ENCODE measurements at places on chromosomes 4 and X.

- DNase-seq: no peak
Measured at GRCh38 chr4:110188113-110188512, 10.3 kb downstream of the ELOVL6 start.

GRCh38 chr4:93103042-93103441, 725.5 kb upstream of the ATOH1 start:
- no peak for DNase-seq

GRCh38 chr4:15912961-15913630, 25.4 kb downstream of the FGFBP1 start:
- no peak for DNase-seq

DNA sequence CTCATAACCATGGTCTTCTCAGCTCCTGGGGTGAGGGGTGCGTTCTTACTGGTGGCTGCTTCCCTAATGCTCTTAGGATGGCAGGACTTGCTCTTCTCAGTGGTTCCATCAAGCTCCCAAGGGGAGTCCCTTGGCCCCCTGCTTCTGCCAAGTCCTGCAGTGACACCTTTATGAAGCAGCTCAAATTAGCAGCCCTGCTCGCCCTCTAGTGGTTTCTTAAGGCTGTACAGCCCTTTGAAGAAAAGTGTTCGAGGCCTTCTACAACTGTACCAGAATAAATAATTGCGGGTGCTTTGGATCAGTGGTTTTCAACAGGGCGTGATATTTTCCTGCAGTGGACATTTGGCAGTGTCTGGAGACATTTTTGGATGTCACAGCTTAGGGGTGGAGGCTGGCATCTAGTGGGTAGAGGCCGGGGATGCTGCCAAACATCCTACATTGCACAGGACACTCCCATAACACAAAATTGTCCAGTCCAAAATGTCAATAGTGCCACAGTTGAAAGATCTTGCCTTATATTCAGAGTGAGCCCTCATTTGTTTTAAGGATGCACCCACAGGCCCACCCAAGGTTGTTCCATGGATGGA, 204.7 kb upstream of the S100G start:
- peak; percentile 1 for DNase-seq

GRCh38 chr4:18566970-18567799, 545.6 kb upstream of the LCORL start:
- no peak for DNase-seq

DNA sequence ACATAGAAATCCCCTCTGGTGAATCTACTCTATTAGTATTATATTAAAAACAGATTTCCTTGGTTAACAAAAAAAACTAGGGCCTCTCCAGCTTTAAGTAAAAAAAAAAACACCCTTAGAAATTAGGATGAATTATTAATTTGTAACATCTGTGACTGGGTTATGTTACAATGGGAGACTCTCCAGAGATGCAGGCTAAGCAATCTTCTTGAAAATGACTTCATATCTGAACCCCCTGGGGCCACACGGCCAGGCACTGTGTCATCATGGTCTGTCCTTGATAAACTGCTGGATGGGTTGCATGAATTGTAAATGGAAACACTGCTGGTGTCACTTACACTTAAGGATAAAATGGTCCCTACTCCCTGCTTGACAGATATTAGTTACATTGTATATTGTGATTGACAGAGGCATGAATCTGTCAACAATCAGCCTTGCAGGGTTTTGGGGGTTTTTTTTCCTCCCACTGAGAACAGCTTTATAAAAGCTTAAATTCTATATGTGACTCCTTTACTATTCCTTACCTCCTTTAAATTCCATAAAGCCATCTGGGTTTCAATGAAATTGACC, 49.1 kb downstream of the PRKG2 start:
- no peak for DNase-seq

DNA sequence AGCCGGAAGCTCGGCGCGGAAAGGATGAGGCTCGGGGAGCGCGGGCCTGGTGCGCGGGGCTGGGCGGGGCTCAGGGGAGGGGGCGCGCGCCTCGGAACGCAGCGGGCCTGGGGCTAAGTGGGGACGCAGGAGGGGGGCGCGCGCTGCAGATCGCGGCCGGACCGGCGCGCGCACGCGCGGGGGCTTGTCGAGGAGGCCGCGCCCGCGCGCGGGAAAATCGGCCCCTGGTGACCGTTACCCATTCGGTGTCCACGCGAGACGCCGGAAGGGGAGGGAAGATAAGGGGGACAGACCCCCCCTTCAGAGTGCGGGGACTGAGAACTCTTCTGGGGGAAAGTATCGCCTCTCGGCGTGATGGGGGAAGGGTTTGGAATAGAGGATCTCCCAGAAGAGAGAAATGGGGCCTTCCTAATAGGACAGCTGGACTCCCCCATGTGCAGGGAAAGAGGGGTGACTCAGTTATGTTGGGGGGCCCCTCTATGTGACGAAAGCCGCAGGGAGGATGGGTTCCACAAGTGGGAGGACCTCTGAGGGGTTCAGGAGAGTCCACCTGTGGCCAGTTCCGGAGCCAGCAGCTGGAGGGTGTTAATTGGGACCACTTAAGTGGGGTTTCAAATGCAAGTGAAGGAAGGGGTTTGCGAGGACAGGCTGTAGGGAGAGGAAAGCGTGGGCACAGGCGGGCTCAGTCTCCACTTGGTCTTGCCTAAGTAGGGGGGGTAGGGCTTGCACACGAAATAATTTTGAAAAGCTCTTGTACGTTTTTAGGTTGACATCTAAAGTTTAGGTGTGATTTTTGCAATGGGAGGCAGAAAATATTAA, 584 bp downstream of the SUV39H1 start:
- no peak for DNase-seq

DNA sequence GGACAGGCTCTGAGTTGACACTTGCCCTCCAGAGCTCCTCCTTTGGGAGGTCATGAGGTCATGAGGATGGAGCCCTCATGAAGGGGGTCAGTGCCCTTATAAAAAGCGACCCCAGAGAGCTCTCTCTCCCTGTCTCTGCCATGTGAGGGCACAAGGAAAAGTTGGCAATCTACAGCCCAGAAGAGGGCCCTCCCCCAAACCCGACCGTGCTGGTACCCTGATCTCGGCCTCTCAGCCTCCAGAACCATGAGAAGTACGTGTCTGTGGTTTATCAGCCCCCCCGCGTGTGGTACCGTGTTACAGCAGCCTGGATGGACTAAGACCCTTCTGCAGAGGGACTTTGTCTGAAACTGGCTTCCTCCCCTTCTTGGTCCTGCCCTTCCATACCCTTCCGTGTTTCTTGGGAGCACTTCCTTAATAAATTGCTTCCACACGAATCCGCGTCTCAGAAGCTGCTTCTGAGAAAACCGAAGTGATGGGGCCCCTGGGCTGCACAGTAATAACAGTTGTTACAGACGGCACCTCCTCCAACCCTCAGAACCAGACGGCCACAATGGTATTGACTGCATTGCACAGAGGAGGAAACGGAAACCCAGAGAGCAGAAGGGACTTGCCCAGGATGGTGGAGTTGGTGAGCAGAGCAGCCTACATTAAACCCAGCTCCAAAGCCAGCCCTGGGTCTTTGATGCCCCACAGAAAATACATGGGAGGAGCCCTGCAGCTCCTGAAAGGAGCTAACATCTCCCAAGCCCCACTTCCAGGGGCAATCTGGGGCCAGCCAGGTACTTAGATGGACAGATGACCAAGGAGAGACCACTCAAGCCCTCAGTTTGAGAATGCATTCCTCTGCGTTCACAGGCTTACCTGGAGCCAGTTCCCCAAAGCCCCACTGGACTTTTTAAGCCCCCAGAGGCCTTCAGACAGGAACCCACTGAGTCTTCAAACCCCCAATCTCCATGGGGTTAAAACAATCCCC, 242.7 kb downstream of the BCOR start:
- peak; percentile 24 for DNase-seq

DNA sequence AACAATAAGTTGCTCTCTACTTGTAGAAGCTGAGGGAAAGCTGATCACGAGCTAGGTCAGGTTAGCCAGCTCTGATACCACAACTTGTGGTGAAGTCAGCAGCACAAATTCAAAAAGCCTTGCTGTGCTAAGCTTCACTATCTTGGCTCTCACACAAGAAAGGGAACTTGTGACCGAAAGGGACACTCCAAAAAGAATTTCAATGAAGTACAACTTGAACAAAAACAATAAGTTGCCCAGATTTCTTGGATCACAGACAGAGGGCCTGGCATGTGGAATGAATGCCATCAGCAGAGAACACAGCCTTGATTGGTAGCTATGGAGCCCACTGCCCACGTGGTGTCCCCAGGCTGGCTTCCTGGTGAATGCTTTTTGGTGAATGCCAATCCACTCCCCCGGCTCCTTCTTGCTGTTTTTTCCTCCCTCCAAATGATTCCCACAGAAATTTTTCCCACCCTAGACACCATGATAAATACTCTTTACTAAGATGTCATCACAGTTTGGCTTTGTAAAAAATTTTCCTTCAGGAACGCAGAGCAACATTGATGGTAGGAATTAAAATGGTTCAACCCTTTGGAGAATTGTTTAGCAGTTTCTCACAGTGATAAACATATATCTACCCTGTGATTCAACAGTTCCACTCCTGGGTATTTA, 82.6 kb downstream of the ANXA3 start:
- DNase-seq: no peak

DNA sequence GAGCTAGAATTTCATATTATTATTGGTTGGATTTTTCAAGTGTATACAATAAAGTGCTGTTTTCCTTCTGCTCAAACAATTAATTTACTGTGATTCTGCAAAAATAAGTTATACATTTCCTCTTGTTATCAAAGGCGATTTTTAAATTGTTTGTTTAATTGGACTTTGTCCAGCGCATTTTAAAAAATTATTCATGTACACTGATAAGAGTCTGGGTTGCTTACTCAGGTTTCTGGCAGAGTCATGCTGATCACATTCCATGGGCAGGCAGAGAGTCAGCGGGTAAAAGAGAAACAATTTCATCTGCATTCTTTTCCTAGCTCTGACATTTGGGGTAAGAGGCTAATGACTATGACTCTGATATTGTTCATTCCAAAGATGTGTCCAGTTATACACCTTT, 8.9 kb downstream of the FAT4 start:
- DNase-seq: no peak

- DNase-seq: no peak
Measured at GRCh38 chr4:89894649-89895550, at the start of gene MMRN1. Gene MMRN1, plus strand, starts transcription at chr4:89894854. Its CDS starts 118 bp downstream, at chr4:89894972.

DNA sequence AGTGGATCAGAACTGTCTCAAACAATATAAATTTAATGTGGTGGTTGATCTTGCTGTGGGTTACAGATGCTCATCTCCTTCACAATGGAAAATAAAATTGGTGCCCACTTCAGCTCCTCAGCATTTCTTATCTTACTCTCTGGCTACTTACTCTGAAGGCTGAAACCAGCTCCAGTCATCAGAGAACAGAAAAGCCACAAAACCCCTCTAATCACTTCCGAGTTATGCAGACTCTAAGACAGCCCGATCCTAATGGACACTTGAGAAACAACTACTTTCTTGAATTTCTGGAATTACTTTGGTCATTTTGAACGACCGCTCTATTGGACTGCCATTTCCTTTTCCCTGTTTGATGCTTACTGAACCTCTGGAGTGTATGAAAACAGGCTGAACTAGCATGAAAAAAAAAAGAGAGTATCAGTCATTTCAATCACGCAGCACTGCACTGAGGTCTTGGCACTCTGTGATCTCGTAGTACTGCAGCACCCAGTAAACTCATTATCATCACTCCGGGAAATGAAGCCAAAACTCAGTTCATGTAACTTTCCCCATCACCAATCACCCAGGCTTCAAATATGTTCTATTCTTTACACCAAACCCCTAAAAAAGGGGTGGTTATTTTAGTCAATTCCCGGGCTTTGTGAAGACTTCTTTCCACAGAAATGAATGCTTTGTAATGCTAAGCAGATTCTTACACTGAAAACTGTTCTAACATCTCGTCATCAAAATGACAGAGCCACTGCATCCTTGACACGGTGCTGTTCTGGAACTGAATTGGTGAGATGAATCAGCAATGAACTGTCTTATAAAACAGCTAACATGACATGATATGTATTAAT, 54.5 kb downstream of the TSPAN5 start:
- no peak for DNase-seq

- no peak for DNase-seq
Measured at GRCh38 chr4:16467061-16467460, 240.8 kb upstream of the TAPT1 start.

DNA sequence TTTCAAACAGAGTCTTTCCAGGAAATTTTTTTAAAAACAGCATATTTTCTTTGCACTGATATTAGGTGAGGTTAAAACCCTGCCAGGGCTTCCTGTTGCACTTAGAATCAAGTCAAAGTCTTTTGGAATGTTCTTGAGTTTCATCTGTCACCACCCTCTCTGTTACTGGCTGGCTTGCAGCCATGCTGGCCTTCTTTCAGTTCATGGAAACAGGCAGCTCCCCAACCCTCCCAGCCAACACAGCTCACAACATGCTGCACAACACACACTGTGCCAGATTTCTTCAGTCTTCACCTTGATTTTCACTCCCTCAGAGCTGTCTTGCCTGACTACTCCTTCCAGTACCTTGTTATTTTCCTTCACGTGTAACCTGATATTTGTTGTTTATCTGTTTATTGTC, 129.5 kb downstream of the KCNIP4 start:
- no peak for DNase-seq
